ENCODE measurements at places on chromosomes 6 and 20.

GRCh38 chr6:14128012-14128411, 10.4 kb downstream of the CD83 start:
- no peak for DNase-seq

DNA sequence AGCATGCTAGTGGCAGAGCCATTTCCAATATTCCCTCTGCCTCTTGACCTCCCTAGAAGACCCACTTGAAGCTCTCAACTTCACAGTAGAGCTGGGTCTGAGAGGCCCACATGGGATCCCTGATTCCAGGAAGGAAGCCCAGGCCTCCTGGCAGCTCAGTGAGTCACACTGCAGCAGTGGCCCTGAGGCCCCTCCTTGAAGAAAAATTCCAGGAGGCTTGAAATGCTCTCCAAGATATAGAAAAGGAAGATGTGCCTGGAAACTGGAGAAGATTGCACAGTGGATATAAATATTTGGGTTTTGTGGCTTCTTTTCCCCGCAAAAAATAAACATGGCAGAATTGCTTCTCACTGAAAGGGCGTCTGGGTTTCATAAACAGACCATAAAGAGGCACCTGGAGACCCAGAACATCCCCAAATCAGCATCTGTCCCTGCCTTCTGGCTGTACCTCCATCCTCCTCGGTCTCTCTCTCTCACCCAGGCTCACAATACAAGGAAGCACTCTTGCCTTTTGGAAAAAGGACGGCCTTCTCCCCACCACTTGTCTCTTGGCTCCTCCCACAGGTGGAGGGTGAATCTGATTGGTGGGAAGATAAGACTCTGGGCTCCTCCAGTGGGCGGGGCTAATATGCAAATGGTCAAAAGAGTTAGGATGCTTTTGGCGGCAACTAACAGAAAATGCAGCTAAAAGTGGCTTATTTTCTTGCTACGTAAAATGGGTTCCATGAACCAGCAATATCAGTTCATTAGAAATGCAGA, 200.0 kb upstream of the SULF2 start:
- DNase-seq: no peak

GRCh38 chr20:3242172-3242692, 3.2 kb upstream of the SLC4A11 start:
- DNase-seq: no peak

DNA sequence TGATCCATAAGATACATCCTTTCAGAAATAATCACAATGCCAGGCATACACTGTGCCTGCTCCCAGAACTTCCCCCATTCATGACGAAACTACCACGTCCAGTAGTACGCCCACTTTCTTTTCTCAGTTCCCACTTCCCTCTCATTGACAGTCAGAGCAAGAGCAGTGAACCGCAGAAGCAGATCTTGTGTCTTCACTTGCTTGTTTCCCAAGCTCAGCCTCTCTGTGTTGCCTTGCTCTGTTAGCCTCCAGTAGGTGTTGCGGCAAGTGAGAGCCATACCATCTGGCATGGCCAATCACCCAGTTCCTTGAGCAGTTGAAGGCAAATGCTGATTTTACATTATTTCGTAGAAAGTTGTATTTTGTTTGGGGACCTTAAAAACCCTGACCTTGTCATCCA, 11.7 kb downstream of the UST start:
- DNase-seq: peak; percentile 16

DNA sequence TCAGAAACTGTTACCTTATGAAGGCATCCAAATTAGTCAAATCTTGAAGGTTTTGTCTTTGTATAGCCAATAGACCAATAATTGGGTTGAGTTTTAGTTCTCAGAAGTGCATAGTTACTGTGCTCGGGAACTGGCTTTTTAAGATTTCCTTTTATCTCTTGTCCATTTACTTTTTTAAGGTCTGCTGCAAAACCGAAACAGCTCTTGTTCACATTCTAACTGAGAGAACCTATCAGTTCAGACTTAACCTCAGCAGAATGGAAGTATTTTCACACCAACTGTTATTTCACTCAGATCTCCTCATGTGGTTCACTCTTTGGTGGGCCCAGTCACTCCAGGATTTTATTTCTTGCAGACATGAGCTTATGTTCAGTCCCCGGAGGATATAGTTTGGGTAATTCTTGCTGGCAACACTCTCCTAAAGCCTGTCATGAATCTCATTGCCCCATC, 55.5 kb downstream of the TPBG start:
- DNase-seq: no peak

- DNase-seq: no peak
Observed at GRCh38 chr6:168121303-168121665, 42.3 kb upstream of the FRMD1 start.

- DNase-seq: no peak
Observed at GRCh38 chr6:2960935-2961334, 10.4 kb downstream of the SERPINB6 start.

- DNase-seq: no peak
Observed at GRCh38 chr6:37520926-37521325, 21.2 kb upstream of the CCDC167 start.

GRCh38 chr6:108968325-108969316, 120.4 kb downstream of the ARMC2 start:
- no peak for DNase-seq

- no peak for DNase-seq
Observed at GRCh38 chr6:151092591-151092990, 147.2 kb upstream of the AKAP12 start.

- DNase-seq: no peak
Observed at GRCh38 chr6:706146-706545, 13.2 kb upstream of the EXOC2 start.

DNA sequence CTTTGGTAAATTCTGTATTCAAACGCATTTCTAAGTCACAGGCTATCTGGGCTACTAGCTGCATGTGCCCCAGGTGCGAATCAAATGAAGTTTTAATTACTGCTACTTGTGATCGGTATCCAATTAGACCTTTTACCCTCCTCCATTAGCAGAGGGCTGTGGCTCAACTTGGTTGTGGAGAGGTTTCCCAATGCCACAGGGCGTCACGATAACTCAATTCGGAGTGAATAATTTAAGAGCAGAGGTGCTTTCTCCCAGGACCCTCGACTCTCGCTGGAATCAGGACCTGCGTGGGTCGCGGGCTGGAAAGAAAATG, 640 bp downstream of the SAYSD1 start:
- no peak for DNase-seq

All from stimulated activated CD4-positive, alpha-beta T cell treated with anti-CD3 and anti-CD28 coated beads, TNF-alpha, amount 100 ng/mL, for 48 hours (primary cell).